Occipital lobe (tissue), 3 donors: ENCODE measurements at places on chromosomes 4 and X. TPM values are rescaled to one million over a fixed set of nuclear protein-coding genes. Genes with fewer than 3 reads are reported as not detected.

- DNase-seq, result no peak
Measured at GRCh38 chr4:13368217-13368616, 115.9 kb downstream of the RAB28 start.

Gene RIBC1
- 1.1 TPM for total RNA-seq

DNA sequence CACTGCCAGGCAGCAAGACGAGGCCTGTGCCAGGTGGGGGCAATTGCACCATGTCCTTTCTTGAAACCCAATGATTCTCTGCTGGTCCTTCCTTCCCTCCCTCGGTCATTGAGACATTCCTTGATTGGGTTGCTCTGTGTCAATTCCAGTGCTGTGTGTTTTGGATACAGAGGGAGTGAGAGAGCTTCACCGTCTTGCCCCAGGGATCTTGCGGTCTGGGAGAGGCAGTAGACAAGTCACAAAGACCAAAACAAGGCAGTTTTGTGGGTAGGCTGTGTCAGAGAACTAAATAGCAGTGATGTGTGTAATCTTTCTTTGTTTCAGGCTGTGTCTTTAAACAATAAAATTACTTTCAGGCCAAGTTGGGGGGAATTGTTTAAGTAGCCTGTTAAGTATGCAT lies 38.8 kb upstream of the TADA2B start:
- DNase-seq, result no peak

DNA sequence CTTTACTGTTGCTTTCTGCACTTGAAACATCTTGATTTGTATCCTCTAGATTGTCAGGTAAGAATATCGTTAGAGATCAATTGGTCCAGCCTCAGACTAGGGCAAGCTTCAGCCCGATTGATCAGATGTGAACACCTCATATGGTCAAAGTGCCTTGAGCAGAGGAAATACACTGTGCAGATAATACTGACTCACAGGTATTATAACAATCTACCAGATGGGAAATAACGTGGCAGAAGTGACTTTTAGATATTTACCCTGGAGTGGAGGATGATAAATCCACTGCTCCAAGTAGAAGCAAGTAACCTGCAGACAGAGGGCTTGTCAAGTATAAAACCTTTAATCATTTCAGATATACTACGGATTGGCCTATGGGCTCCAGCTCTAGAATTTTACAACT lies 17.9 kb downstream of the VEGFC start:
- DNase-seq, result no peak

Gene FRG2
- total RNA-seq, result not detected

DNA sequence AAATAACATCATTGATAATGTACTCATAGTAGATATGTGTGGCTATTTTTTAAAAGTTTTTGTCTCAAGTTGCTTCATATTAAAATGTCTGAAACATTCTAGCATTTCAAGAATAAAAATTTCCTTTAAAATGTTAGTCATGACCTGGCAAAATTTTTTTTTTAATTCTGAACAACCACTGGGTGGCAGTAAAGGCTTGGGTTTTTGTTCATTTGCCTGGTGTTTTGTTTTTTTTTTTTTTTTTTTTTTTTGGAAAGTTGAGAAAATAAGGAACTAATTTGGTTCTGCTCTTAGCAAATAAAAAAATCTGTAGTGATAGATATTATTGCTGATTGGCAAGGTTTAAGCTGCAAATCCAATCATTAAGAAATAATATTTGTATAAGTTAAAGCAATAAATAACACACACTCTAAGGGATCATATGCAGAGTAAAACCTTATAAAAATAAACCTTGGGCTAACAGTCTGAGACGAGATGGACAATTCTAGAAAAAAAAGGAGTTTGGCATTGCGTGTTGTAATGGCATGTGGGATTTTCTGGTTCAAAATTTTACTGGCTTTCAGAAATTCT lies 81.4 kb downstream of the CEP44 start:
- no peak for DNase-seq

GRCh38 chr4:83297548-83298260 lies 13.1 kb upstream of the COQ2 start:
- DNase-seq, result no peak

DNA sequence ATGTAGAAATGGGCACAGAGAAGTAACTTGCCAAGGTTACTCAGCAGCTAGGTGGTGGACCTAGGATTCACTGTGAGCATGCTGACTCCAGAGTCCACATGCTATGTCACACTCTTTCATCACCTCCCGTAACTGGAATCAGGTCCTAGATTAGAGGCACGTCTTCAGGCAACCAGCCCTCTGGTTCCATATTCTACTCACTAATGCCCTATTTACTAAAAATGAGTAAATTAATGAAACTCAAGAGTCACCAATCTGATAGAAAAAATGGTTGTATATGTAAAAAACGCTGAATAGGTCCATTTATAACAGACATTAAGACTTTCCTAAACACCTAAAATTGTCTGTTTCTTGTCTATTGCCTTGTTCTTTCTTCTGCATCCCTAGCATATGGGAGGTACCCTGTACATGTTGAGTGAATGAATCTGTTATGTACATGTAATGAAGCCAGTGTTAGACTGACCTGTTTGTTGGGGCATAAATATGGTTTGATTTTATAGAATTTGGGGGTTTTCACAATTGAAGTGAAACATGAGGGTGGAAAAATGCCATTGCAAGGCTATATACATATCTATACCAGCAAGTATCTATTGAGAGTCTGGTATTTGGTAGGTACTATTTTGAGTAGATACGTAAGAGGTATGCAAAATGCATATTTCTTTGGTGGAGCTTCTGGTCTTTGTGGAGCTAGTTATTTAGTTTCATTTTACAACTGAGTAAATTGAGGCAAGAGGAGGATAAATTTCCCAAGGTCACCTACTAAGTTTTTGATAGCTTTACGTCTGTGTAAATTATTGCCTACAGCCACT lies 7.5 kb upstream of the RUFY3 start:
- DNase-seq, result no peak

- DNase-seq, result no peak
Measured at GRCh38 chr4:60723796-60724195, 476.3 kb upstream of the ADGRL3 start.

- DNase-seq, result peak; percentile 16
Measured at GRCh38 chr4:140300271-140300970, 73.0 kb upstream of the SCOC start.

Gene BEX2
- 101 TPM for total RNA-seq

DNA sequence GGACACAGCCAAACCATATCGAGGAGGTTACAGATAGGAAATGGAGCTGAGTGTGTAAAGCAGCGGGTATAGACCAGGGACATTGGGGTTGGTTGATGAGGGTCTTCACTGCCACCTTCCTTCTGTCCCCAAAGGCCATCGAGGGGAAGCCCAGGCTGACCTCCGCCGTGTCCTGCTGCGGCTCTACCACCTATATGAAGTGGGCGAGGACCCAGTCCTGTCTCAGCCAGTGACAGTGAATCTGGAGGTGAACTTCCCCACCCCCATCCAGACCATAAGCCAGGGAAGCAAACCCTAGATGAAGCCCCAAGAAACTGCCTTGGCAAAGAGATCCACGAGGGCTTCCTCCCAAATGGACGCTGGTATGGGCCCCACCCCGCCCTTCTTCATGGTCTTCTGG lies 23.2 kb upstream of the MRFAP1 start:
- no peak for DNase-seq

GRCh38 chrX:49991758-49992157 lies 69.4 kb downstream of the CLCN5 start:
- no peak for DNase-seq

DNA sequence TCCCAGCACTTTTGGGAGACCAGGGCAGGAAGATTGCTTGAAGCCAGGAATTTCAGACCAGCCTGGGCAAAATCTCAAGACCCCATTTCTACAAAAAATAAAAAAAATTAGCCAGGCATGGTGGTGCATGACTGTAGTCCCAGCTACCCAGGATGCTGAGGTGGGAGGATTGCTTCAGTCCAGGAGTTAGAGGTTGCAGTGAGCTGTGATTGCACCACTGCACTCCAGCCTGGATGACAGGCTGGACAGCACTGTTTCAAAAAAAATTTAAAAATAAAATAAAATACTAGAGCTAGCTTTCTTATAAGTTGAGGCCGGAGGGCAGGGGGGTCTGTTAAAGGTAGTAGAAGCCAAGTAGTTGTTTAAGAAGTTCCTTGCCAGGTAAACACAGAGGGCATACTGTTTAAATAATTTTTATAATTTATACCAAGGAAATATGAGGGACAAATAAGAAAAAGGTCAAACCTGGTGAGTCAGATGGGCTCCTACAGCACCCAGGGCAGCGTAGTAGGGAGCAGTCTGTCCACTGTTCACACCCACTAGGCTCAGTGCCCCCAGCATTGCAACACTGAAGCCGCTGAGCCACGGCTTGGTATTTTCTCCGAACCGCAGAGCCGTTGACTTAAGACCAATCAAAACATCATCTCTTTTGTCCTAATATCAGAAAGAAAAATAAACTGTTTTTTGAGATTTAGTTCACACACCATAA lies 17.3 kb downstream of the COQ2 start:
- DNase-seq, result no peak

Gene CT45A5
- total RNA-seq, result not detected

Gene POU3F4
- 12.6 TPM for total RNA-seq

DNA sequence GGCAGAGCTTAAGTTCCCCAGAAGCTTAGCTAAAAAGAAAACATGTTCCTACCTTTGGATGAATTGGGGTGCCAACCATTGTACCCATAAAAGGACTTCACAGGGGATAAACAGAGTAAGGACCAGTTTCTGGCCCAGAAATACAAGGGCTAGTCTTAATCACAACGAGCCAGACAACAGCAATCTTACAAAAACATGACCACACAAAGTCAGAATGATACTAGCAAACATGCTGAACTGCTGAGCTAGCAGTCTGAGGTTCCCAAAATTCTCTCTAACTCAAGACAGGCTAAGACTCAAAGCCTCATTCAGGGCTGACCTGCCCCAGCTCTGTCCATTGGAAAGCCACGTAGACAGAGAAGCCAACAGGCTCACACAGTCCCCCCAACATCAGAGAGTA lies 40.3 kb downstream of the ATP11C start:
- no peak for DNase-seq

DNA sequence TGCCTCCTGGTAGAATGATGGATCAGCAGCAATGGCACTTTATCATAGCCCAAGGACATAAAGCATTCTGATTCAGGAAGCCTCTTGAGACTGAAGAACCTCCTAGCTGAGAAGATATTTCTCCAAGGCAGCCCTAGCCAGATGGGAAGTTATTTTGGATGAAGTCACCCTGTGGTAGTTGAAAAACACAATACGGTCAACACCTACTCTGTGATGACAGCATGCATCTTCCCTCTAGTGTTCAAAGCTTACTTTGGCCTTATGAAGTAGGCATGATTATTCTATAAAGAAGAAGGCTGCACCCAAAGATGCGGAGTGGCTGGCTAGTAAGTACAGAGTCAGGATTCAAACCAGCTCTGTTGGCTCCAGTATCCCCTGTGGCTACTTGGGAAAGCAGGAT lies 47.9 kb downstream of the TLR10 start:
- DNase-seq, result no peak

- no peak for DNase-seq
Measured at GRCh38 chrX:15882704-15883539, 28.3 kb upstream of the AP1S2 start.

GRCh38 chr4:6782846-6783110 lies 251 bp downstream of the KIAA0232 start:
- DNase-seq, result no peak

GRCh38 chr4:11912886-11913285 lies 484.2 kb upstream of the HS3ST1 start:
- no peak for DNase-seq

Gene SCLT1
- total RNA-seq, result 94.8 TPM

Gene GAGE12E
- total RNA-seq, result not detected

DNA sequence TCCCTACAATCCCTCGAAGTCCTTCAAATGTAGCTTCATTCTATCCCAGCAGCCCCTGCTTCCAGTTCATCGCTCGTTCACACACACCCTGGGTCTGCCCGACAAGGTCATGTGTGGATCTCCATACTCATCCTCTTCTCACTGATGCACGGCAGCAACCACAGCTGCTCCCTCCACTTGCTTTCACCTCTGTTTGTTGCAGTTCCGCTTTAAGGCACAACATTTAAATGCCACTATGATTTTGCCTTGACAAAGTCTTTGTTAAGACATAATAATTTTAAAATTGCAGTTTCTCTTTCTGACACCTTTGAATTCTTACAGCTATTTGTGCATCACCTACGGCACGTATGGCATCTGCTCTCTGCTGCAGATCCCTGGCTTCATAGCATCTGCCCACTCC lies 1.8 kb downstream of the ODAPH start:
- no peak for DNase-seq

Gene SUPT20HL1
- not detected for total RNA-seq

GRCh38 chrX:141405486-141405852 lies 163.2 kb upstream of the SPANXC start:
- no peak for DNase-seq

DNA sequence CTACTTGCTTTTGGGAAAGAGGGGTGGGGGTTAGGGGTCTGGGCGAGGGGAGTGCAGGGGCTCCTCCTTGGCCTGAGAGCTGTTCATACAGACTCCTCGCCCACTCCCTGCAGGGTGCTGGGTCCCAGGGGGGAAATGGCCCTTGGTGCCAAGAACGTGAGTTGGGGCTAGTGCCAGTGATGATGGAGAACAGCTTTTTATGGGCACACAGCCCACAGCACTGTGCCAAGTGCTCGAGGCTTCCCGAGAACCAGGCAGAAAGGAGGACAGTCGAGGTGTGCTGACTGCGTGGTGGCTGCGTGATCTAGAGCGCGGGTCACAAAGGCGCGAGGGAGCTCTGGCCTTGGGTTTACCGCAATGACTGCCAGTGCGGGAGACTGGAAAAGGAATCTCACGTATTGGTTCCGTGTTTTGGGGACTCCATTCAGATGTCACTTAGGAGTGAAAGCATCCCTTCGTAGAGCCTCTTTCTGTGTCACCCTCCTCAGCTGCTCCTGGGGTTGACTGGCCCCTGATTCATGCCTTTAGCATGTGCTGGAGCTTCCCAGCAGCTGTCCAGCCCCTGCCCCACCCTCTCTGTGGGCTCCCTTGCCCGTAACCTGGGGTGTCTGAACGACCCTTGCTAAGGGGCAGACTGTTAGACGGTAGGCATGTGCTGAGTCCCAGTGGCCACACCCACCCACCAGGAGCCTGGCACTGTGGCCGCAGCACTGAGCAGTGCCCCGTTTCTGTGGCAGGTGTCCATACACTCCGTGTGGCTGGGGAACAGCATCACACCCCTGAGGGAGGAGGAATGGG lies 20.9 kb upstream of the MSANTD1 start:
- no peak for DNase-seq

GRCh38 chr4:142846108-142846728 lies at the start of gene INPP4B:
TSS of gene INPP4B (minus strand) at chr4:142846301.
- DNase-seq, result peak; percentile 51

- DNase-seq, result no peak
Measured at GRCh38 chr4:126591583-126591982, 1041.2 kb upstream of the INTU start.
